ENCODE measurements at places on chromosomes 5 and 9.

GRCh38 chr5:155460501-155460931 lies 447.0 kb downstream of the KIF4B start:
- no peak for DNase-seq

DNA sequence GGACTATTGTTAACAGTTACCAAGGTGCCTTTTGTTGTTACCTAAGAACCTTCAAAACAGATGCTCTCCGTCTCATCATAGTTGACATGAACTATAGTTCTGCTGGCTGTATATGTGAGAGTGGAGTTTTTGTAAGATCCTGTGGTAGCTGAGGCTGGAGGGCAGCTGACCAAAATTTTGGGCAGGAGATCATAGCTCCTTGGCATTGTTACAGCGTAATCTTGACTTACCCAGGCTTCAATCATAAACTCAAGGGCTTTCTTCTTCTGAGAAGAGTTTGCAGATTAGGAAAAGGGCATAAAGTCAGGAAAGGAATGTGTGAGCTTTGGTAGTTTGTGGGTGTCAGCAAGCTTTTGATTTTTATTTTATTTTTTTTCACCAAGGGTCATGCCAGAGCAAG lies 34.5 kb downstream of the RCL1 start:
- DNase-seq = no peak

DNA sequence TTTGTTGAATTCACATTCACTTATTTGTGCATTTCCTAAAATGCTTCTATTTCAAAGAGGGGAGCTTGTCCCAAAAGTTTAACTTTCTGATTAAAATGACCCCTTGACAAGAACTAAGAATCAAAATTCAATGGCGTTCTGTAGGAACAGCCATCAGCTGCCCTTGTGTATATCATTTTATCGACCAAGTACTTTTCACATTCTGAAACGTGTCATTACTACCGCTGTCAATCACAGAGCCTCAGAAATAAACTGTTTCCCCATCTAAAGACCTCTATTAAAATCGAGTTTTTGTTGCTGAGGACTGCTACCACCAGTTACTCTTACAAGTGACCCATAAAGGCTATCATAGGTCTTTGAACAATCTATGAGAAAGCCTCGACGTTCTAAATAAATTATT lies 1.6 kb upstream of the FOXD1 start:
- no peak for DNase-seq

DNA sequence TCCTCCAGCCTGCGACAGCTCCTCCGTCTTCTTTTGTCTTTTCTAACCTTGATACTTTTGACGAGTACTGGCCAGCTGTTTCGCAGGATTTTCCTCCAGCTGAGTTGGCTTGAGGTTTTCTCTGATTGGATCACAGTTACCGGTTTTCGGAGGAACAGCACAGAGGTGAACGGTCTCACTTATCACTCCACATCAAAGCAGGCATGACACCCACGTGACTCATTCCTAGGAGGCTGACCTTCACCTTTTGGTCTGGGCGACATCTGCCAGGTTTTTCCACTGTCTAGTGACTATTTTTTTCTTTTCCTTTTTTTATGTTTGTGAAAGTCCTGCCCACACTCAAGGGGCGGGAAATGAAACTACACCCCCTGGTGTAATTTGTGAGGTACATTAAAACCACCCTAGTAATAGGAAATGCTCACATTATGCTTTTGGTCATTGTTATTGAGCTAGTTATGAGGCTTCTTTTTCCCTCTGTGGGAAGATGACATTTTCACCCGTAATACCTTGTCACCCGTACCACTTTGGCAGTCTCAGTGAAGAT lies 319.2 kb downstream of the GADD45G start:
- no peak for DNase-seq

GRCh38 chr9:92478783-92479182 lies 3.5 kb downstream of the ASPN start:
- no peak for DNase-seq

DNA sequence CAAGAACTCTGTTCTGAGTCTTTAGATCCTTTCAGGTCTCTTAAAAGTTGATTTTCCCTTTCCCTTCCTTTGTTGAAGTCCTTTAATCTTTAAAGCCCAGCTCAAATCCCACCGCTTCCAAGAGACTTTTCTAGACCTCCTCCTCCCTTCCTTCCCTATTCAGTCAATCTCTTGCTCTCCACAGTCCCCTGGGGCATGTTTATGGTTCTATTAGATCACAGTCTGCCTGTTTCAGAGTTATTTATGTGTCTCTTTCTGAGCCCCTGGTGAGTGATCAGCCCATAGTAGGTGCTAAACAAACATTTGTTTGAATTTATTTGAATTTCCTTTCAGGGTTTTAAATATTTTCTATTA lies 7.2 kb upstream of the ARSI start:
- DNase-seq = no peak

Measured in Jurkat, Clone E6-1 (cell line).